Activated T-cell treated with anti-CD3 and anti-CD28 coated beads for 24 hours (primary cell): ENCODE measurements at places on chromosomes 16 and 17.

DNA sequence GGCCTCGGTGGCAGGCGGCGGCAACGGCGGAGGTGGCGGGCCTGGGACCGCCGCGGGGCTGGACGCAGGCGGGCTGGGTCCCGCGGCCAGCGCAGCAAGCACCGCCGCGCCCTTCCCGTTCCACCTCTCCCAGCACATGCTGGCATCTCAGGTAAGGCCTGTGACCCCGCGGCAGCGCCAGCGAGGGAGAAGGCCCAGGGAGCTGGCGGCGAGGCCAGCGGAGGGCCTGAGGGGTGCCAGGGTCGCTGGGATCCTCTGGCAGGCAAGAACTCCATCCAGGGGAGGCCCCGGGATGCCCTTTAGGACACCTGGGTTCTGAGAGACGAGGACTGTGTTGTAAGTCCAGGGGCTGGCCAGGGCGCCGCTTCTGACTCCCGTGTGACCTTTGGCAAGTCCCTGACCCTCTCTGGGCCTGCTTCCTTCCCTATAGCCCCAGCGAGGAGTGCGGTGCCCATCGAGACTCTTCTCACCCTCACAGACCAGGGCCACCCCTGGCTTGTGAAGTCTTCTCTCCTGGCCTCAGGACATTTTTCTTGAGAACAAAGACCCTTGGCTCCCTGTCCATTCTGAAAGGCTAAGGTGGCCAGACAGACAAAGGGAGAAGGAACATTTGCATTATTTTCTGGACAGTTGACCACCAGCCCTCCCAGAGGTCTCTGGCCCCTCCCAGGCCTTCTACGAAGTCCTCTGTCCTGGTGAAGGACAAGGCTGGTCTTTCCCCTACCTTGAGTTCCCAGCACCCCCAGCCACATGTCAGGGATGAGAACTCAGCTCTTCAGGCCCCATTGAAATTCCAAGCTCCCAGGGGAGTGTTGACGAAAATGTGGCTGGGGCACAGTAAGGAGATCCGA, 6.3 kb downstream of the TBX2 start:
- DNase-seq = no peak

DNA sequence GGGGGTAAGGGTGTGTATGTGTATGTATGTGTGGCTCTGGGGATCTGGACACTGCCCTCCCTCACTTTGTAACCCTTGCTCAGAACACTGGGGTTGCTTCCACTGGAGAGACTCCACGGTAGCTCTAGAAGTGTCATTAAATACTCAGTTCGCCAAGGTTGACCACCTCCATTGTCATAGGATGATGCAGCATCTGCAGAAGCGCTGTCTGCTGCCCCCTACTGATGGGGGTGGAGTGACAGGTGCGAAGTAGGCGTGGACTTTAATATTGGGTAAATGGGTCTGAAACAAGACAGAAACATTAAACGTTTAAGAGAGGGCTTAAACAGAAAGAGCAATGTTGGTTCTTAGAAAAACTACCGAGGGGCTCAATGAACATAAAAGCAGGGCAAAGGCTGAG, 35.5 kb upstream of the STAC2 start:
- no peak for DNase-seq

- DNase-seq = no peak
Measured at GRCh38 chr16:30840611-30841010, 53.3 kb downstream of the BCL7C start.

DNA sequence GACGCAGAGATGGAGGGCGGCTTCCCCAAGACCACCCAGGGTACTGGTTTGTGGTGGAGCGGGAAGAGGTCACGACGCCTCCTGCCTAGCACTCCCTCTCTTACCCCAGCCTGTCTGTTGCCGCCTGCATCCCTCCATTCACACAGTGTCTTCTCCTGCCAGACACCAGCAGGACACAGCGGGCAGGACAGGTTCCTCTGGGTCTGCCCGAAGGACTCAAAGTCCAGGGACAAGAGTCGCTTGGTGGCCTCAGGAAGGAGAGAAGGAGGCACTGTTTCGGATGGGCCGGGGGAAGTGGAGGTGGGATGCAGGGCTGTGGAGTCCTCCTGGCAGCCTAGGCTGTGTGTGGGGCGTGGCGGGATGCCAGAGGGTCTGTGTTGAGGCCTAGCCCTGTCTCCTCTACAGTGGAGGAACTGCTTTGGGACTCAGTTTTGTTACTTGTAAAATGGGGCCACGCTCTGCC, 19.6 kb upstream of the TNS4 start:
- DNase-seq = no peak

- no peak for DNase-seq
Measured at GRCh38 chr17:11668618-11669017, 70.3 kb downstream of the DNAH9 start.
